RCC 7860 (cell line): ENCODE measurements at places on chromosomes 2 and 18.

GRCh38 chr18:13618760-13619438 lies 107.5 kb downstream of the FAM210A start:
- no peak for DNase-seq

DNA sequence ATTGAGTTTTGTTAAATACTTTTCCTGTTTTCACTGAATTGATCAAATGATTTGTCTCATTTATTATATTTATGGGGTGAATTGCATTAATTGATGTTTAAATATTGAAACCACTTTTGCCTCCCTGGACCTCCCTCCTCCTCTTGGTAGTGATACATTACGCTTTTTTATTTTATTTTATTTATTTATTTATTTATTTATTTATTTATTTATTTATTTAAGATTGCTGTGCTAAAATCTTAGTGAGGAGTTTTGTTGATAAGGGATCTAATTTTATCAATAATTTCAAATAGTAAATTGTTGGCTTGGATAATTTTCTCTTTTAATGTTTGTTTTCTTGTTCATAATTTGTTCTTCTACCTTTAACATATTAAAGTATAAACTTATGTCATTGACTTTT lies 1281.0 kb upstream of the NXPH2 start:
- DNase-seq = no peak

DNA sequence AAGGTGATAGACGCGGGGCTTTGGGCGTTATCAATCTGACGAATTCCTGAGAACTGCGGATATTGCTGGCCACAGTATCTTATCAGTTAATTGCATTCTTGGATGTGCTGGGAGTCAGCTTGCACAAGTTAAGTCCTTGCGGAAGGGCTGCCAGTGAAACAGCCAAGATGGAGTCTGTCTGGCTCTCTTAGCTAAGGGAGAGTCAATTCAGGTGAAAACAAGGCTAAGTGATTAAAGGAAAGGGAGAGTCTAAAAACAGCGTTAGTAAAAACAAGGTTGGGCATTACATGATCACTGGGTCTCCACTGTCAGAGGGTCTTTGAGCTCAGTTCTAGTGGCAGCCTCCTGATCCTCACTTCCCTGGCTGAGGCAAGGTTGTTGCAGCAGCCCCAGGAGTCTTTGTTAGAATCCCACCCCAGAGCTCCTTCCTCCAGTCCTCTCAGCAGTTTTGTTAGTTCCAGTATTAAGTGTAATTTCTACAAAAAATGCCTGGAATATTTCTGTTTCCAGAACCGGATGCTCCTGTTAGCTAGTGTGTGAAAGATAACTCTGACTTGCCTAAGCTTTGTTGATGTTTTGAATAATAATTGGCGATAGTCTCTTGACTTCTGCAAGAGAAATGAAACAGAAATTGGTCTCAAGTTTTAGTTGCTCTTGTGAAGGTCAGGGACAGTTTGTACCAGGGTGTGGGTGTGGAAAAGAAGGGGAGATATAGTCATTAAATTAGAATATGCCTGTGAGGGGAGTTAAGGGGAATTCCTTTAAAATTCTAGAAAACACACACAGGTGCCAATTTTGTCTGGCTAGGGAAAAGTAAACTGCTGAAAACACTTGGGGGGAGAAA lies 10.6 kb downstream of the CFLAR start:
- no peak for DNase-seq

- DNase-seq = no peak
Observed at GRCh38 chr18:35497027-35497369, 762 bp downstream of the INO80C start.

DNA sequence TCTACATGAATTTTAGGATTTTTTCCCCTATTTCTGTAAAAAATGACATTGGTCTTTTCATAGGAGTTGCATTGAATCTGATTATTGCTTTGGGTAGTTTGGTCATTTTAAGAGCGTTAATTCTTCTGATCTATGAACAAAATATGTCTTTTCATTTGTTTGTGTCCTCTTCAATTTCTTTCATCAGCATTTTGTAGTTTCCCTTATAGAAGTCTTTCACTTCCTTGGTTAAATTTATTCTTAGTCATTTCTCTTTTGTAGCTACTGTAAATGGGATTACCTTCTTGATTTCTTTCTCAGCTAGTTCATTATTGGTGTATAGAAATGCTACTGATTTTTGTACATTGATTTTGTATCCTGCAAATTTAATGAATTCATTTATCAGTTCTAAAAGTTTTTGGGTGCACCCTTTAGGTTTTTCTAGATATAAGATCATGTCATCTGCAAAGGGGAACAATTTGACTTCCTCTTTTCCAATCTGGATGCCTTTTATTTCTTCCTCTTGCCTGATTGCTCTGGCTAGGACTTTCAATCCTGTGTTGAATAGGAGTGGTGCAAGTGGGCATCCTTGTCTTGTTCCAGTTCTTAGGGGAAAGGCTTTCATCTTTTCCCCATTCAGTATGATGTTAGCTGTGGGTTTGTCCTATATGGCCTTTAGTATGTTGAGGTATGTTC lies 36.6 kb upstream of the AAK1 start:
- no peak for DNase-seq

DNA sequence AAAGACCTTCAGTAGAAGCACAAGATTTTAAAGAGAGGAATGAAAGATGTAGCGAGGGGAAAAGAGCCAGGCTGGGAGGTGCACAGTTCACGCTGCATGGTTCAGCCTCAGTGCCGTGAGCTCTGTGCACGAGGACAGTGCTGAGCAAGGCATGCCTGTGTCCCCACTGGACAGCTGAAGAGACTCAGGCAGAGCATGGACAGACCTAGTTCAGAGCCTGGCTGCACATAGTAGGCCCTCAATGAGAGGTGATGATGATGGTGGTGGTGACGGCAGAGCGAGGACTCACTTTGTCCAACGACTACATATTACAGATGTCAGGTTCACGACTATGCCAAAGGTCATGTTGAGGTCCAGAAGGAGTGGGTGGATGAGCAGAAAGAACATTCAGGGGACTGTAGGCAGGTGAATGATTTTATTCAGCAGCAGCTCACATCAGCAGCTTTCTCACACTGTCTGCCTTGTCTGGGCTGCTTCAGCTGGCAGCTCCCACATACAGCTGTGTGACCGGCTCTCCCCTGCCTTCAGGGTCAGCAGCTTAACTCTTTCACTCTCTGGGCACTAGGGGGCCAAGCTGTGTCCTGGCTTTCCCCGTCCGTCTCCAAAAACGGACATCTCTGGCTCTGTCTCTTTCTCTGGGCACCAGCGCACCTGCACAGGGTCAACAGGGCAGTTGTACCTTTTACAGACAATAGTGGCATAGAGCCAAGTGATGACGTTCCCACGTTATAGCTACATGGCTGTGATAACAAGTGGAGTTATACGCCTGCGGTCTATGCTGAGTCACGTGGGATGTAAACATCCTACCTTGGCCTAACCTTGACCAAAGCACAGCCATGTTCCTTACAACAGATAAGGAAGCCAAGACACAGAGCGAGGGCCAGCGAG lies 128.8 kb upstream of the MSH6 start:
- no peak for DNase-seq

GRCh38 chr2:212033888-212034287 lies 504.7 kb downstream of the ERBB4 start:
- DNase-seq = no peak
